ENCODE measurements at places on chromosomes 13 and 19. TPM values are rescaled to one million over a fixed set of nuclear protein-coding genes. Genes with fewer than 3 reads are reported as not detected.

KANK2 gene
- 278 TPM for total RNA-seq

- peak; percentile 83 for DNase-seq
Measured at GRCh38 chr19:53849237-53849676, 18.4 kb upstream of the MYADM start.

GRCh38 chr19:6048348-6048747, 62.0 kb downstream of the RFX2 start:
- DNase-seq: no peak

- DNase-seq: no peak
Measured at GRCh38 chr19:29644210-29644609, 21.1 kb upstream of the PLEKHF1 start.

GRCh38 chr19:55698256-55698655, 23.2 kb downstream of the EPN1 start:
- no peak for DNase-seq

- DNase-seq: no peak
Measured at GRCh38 chr13:48158290-48158689, 63.4 kb upstream of the MED4 start.
